ENCODE measurements at places on chromosomes 7 and 10. TPM values are rescaled to one million over a fixed set of nuclear protein-coding genes. Genes with fewer than 3 reads are reported as not detected.
A peak's percentile ranks its signal among the peaks of the same experiment; 100 is the strongest.

DNA sequence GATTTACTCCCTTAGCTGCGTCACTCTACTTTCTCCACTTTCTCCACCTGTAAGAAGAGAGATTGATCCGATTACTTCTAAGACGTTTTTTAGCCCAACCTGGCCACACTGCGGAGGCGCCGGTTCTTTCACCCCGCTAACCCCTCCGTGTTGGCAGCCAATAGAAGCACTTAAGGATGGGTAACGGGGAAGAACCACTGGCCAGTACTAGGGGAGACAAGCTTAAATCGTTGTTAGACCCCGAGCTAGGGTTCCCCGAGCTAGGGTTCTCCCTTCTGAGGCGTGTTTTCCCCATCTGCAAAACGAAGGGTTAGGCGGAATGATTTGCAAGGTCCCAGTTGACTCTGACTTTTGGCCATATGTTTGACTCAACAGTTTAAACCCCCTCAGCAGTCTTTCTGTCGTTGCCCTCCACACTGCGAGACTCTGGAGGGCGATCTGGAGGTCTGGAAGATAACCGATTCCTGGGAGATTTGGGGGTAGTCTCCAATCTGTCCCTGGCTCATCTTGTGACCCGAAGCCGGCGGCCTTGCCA, 644 bp downstream of the UMAD1 start:
- DNase-seq = no peak

DNA sequence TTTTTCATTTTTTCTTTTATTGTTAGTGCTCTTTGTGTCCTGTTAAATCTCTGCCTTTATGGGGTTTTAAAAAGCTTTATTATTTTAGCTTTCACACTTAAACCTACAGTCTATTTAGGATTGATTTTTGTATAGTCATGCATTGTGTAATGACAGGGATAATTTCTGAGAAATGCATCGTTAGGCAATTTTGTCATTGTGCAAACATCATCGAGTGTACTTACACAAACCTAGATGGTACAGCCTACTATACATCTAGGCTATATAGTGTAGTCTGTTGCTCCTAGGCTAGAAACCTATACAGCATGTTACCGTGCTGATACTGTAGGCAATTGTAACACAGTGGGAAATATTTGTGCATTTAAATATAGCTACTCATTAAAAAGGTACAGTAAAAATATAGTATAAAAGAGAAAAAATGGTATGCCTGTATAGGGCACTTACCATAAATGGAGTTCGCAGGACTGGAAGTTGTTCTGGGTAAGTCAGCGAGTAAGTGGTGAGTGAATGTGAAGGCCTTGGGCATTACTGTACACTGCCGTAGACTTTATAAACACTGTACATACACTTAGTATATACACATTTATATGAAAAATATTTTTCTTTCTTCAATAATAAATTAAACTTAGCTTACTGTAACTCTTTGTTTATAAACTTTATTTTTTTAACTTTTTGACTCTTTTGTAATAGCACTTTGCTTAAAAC, 16.0 kb downstream of the UBE2D1 start:
- DNase-seq = no peak

GRCh38 chr7:12646139-12646538, 41.3 kb upstream of the ARL4A start:
- DNase-seq = no peak

DNA sequence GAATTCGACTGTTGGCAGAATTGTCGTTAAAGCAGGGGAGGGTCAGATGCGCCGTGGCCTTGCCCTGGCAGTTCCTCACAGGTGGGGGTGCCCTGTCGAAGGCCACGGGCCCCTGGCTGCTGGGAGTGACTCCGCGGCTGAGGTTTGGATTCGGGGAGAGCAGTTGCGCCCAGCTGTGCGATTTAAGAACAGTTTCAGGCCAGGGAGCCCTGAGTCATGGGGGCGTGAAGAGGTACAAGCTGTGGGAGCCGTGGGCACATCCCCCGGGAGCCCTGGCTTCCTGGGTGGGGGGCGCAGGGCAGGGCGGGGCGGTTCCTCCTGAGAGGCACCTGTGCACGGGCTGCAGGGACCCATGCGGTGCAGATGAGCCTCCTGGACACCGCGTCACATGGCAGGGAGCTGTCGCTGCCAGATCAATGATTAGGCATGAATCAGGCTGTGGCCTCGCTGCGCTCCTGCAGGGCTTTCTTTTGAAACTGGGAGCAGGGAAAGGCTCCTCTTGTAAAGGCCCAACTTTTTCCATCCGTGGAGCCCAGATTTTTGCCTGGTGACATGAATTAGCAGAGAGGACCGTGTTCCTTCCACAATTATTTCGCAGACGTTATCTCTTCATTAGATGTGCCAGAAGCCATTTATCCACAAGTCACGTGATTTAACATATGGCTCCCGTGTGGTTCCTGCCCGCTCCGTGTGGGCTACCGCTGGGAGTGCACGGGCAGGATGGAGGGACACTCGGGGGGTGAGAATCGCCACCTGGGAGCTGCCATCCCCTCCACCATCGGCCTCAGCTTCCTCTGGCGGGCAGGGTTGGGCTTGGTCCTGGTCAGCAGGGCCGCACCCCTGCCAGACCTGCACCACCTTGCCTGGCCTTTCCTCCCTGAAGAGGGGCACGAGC, 918 bp downstream of the PWWP2B start:
- peak; percentile 68 for DNase-seq

AS3MT gene
- 4.9 TPM for total RNA-seq

DNA sequence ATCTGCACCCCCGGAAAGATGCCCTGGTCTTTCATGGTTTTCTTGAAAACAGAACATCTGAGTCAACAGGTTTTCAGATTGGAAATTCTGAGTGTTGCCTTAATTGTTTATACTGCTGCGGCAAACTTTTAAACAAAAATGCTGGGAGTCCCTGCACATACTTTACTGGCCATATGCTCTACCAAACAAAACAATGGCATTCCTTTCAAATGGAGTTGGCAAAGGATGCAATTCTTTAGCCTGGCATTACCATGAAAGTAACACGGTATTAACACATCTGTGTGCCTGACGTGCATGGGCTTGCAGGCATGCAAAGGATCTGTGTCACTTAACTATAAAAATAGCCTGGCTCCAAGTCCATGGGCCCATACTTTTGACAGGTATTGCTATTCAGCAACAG, 4.2 kb downstream of the INHBA start:
- DNase-seq = no peak

KLF14 gene
- total RNA-seq = not detected

AKR1E2 gene
- total RNA-seq = 2.7 TPM

- no peak for DNase-seq
Measured at GRCh38 chr7:88449410-88449809, 142.7 kb upstream of the STEAP4 start.

PURB gene
- 20.4 TPM for total RNA-seq

DNA sequence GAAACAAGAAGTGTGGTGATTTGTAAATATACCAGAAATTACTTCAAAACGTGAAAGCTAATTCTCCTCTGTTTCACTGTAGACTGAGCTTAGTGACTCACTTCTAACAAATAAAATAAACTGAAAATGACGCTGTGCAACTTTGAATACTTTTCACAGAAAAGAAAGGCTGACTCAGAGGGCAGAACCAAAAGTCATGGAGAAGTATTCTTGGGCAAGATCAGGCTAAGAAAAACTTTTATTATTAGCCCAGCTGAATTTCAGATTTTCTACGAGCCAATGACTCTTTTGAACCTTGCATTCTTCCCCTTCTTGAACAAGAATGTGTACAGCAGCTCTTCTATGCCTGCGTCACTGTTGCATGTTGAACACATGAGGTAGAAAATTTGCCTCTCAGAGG, 527.3 kb upstream of the GHITM start:
- no peak for DNase-seq

TMEM140 gene
- 0.89 TPM for total RNA-seq

DNA sequence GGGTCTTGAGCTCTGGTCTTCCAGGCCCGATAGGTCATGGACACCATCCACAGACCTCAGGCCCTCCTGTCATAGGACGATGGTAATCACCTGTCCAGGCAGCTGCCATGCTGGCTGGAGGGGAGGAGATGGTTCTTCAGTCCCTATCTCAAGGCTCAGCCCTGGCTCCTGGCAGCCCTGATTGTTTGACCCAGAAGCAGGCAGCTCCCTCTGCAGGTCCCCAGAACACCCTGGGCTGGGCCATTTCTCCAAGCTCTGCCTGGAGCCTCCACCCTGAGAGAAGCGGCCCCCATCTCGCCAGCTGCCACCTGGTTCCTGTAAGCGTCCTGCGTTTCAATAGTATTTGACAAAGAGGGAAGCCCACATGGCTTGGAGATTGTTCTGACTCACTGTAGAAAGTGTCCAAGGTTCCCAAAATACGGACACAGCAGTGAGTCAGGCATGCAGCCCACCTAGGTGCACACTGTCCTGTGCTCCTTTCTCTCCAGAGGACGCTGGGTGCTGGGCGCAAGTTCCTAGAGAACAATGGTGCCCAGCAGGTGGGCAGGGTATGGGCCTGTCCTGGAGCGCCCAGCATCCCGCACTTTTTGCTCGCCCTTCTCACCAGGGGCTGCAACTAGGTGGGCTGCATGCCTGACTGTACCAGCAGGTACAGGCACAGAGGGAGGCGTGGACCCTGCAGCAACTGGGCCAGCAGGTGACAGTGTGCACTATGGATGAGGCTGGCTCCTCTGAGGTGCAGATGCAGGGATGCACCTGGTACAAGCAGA, 72.4 kb upstream of the EBF3 start:
- DNase-seq = no peak

- no peak for DNase-seq
Measured at GRCh38 chr7:42735081-42735480, 176.8 kb downstream of the C7orf25 start.

- DNase-seq = no peak
Measured at GRCh38 chr10:87816163-87816897, 1.7 kb downstream of the ATAD1 start.

CEP41 gene
- 6.2 TPM for total RNA-seq

DNA sequence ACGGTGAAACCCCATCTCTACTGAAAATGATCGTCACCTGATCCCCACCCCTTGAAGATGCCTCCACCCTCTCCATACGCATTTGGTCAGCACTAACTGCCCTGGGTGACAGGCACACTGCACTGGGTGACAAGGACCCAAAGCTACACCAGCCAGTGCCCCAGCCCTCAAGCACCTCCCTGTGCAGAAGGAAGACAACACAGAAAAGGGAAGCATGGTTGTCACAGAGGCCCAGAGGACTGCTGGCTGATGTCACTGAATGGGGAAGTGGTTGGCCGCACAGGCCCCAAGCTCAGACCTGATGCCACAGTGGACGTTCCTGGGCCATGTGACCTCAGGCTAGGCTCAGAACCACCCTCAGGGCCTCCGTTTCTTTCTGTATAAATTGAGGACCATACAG, 4.2 kb upstream of the PILRA start:
- DNase-seq = peak; percentile 67

- DNase-seq = peak; percentile 41
Measured at GRCh38 chr7:4775848-4776623, 613 bp downstream of the AP5Z1 start.

DNA sequence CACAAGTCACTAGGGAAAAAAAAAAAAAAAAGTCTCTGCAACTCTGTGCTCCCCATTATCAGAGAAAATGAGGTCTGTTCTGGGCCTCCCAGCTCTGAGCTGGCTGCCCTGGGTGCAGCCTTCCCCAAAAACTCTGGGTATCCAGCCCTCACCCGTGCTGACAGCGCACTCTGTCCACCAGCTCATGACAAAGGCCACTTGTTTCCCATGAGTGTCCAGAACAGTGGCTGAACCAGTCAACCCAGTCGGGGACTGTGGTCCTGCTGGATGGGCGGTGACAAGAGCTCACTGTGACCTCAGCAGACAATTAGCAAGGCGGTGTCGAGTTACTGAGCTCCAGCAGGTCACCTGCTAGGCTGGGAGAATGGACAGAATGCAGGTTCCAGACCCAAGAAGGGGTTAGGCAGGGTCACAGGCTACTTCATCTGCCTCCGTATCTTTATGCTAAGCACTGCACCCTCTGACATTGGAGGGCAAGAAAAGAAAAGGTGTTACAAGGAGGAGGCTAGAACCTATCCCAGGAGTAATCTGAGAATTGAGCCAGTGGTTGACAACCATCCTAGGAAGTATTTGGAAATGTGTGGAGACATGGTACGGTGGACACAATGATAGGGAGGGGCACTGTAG, 37.2 kb downstream of the DLG5 start:
- peak; percentile 89 for DNase-seq

ACSM6 gene
- total RNA-seq = not detected

DNA sequence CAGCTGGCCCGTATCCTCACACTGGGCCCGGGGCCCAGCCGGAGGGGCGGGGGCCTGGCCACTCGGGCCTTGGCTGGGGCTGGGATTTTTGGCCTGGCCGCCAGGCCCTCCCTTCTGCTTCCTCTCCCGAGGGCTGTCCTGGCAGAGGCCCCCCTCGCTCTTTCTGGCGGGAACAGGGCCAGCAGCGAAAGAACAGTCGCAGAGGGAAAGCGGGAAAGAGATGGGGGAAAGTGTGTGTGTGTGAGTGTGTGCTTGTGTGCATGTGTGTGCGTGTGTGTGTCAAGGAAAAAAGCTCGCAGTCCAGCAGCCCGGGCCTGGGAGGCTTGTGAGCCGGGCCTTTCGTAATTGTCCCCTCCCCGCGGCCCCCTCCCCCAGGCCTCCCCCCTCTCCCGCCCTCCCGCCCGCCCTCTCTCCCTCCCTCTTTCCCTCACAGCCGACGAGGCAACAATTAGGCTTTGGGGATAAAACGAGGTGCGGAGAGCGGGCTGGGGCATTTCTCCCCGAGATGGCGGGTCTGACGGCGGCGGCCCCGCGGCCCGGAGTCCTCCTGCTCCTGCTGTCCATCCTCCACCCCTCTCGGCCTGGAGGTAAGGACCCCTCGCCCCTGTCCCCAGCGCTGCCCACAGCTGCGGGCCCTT, at the start of gene ELN:
Gene ELN (plus strand): TSS at position 491 of the 638 bp plus-strand sequence. CDS start 15 bp downstream, at position 506.
- peak; percentile 95 for DNase-seq

DNA sequence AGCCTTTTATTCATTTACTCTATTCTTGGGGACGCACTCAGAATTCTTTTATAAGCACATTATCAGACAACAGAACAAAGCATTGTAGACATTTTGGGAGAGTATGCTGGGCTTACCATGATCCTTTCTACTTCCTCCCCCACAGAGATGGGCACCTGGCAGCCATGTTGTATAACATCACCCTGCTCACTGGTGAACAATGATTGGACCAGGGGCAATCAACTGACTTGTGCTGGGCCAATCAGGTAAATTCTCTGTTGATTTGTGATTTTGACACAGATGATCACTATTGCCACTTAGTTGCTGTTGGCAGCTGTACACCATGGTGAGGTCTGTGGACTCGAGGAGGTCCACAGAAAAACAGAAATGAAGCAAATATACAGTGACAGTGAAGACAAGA, 43.7 kb downstream of the WNT2 start:
- no peak for DNase-seq

- DNase-seq = no peak
Measured at GRCh38 chr10:47095211-47095610, 184.0 kb downstream of the PTPN20 start.

DNA sequence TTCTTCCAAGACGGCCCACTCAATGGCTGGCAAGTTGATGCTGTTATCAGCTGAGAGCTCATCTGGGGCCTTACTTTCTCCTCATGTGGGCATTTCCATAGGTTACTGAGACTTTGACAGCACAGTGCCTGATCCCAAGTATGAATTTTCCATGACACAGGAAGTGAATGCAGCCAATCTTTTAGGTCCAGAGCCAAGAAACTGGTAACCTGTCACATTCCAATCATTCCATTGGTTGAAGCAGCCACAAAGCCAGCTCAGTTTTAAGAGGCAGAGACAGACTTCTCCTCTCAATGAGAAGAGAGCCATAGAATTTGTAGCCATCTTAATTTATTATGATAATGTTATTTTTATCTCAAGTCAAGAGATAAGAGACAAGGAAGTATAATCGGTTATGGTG, 775.5 kb downstream of the CNTNAP2 start:
- DNase-seq = no peak

RTKN2 gene
- total RNA-seq = not detected

- DNase-seq = peak; percentile 61
Measured at GRCh38 chr7:1810961-1811849, 141.1 kb downstream of the ELFN1 start.

- no peak for DNase-seq
Measured at GRCh38 chr10:29876008-29876555, 183.3 kb downstream of the JCAD start.

Measured in stomach (tissue), 19 donors.